ENCODE measurements at places on chromosomes 1 and 21.

GRCh38 chr1:163240705-163241104 is 38.0 kb upstream of the RGS5 start:
- no peak for DNase-seq

GRCh38 chr1:21956720-21957552 is 19.8 kb upstream of the HSPG2 start:
- no peak for DNase-seq

- DNase-seq = no peak
Observed at GRCh38 chr1:234281826-234282489, 91.3 kb upstream of the COA6 start.

GRCh38 chr1:229988534-229988933 is 78.5 kb upstream of the GALNT2 start:
- no peak for DNase-seq

- no peak for DNase-seq
Observed at GRCh38 chr1:226551299-226551698, 2.7 kb downstream of the STUM start.

GRCh38 chr1:34128186-34128889 is 36.7 kb downstream of the CSMD2 start:
- DNase-seq = no peak

- no peak for DNase-seq
Observed at GRCh38 chr1:171999756-172000155, 158.5 kb downstream of the DNM3 start.

DNA sequence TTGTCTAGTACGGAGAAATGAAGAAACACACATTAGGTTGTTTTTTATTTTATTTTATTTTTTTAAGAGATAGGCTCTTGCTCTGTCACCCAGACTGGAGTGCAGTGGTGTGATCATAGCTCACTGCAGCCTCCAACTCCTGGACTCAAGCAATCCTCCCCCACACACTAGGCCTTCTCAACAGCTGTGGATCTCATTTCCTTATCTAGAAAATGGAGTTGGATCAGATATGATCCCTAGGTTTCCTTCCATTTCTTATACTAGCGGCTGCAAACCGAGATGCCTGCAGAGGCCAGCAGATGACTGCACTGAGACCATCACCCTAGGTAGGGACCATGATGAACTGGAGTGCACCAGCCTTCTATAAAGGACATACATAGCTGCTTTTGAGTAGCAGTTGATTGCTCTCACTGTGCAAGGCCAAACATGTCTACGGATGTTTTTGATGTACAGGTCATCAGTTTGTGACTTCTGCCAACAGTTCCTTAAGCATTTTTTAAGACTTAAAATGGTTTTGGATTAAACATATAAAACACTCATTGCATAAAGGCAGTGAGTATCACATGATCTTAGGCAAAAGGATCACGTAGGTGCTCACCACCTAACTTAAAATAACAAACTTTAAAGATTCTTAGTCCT is 11.4 kb upstream of the KLHL12 start:
- DNase-seq = no peak

DNA sequence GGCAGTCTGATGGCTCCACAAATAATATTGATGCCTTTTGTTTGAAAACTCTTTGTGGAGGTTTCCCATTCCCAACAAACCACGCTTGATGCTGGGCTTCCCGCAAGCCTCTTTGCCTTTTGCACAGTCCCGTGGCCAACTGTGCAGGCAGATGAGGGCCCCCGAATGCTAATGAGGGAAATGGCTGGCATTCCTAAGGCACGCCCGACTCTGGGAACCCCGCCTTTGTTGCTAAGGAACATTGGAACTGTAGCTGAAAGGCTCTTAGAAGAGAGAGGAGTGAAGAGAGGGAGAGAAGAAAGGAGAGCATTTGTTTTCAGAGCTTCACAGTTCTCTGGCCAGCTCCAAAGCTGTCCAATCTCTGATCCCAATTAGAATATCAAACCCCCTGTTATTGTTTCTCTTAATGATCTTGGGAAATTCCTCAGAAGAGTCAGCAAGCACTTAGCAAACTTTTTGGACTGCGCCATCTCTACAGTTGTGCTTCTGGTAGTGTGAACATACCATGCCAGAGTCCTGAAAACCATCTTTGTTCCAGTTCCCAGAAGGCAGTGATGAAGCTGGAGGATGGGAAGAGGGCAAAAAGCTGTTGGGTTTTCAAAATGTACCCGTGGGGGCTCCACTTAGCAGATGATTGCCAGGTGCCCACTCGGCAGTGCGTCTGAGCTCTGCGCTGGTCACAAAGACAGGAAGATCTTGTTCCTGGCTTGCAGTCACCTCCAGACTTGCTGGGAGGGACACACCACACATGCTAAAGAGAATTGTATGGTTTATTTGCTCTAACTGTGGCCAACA is 60.1 kb upstream of the CYP2J2 start:
- no peak for DNase-seq

GRCh38 chr21:43624339-43624738 is 34.9 kb downstream of the HSF2BP start:
- DNase-seq = no peak

- DNase-seq = no peak
Observed at GRCh38 chr1:229928767-229929166, 138.3 kb upstream of the GALNT2 start.

- DNase-seq = no peak
Observed at GRCh38 chr1:32266921-32267591, 16.0 kb downstream of the LCK start.

DNA sequence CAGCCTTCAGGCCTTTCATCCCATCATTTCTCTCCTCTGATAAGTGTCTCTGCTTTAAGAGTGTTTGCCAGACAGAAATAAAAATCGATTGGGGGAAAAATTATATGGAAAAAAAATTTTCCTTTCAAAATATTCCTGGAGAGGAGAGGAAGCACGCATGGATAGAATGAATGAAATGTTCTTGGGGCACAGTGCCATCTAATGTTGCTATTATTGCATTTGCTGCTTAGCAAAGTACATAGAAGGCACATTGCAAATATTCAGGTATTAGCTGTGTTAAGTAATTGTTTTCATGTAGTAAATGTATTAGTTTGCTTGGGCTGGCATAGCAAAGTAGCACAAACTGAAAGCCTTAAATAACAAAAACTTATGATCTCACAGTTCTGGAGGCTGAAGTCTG is 18.1 kb downstream of the B3GALT5 start:
- DNase-seq = no peak

DNA sequence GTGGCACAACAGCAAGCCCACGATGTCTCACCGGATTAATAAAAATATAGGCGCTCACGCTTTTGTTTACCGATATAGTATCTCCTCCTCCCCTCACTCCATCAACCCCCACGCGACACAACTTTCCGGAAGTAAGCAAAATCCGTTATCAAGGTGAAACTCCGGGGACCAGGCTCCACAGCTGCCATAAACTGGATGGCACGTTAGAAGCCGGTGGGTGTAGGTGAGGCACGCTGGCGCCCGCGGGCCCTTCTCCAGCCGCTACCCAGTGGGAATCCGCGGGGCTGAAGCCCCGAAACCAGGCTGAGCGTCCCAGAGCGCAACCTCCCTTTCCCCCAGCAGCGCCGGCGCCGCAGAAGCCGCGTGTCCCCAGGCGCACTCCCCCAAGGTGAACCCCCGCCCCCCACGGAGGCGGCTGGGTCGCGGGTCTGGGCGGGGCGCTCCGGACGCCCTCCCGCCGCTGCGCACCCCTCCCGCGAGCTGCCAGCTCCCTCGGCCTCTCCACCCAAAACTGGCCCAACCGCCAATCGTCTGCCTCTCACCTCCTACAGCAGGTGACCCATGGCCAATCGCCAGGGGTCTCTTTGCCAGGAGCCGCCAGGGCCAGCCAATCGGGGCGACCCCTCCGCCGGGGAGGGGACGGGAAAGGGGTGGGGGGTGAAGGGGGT is 112.4 kb downstream of the OSBPL9 start:
- DNase-seq = peak; percentile 89

GRCh38 chr1:47856996-47857395 is 140.2 kb downstream of the TRABD2B start:
- DNase-seq = no peak

DNA sequence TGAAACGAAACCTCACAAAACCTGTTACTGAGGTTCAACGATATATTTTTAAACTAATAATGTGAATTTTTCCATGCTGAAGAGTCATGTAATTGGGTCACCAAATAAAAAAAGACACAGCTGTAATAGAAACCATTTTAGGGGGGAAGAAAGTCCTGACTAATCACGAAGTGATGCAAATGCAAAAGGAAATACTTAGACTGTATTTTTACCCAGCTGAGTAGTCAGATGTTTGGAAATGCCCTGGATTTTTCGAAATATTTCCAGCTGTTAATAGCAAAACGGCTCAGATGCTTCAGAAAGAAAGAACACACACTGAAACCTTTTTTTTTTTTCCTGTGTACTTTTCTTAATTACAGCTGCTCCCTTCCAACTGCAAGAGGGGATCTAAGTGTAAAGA is 210.3 kb downstream of the SETD4 start:
- DNase-seq = no peak

GRCh38 chr1:67735206-67735605 is 50.2 kb downstream of the GADD45A start:
- DNase-seq = no peak

GRCh38 chr1:214248311-214249085 is 32.5 kb upstream of the SMYD2 start:
- no peak for DNase-seq

DNA sequence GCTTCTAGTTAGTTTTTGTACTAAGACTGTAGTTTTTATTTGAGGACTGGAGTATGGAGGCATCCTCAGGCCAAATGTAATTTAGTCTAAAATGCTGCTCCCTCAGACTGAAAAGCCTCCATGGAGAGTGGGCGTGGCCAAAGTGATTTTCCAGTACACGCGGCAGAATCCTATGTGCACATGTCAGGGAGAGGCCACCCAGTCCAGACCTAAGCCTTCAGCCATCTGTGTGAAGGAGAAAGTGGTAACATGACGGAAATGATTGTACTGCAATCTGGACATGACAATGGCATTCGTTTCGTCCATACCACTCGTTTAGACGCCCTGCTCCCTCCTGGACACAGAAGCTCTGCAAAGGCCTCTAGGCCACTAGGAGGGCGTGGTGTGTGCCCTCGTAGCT is 56.2 kb downstream of the PCP4 start:
- DNase-seq = no peak
